Stimulated activated CD8-positive, alpha-beta memory T cell treated with anti-CD3 and anti-CD28 coated beads, Interleukin-12 subunit alpha, Interleukin-12 subunit beta, amount 100 ng/mL, for 1 hour (primary cell): ENCODE measurements at places on chromosomes 16 and 17.

DNA sequence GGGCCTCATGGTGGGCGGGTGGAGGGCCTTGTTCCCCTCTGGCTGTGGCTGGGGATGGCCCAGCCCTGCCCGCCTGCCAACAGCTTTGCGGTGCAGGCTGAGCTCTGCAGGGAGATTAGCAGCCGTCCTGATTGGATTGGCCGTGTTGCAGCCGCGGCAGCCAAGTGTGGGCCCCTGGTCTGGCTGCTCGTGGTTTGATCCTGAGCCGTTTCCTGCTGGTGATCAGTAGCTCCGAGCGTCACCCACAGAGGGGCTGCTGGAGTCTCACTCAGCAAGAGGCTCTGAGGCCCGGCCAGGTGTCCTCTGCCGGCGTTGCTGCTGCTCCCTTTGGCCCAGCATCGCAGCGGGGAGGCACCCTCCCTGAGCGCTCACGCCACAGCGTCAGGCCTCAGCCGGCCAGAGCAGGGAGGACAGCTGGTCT lies 32.5 kb downstream of the BAIAP2 start:
- no peak for DNase-seq

GRCh38 chr16:81029930-81030604 lies 5.6 kb upstream of the ATMIN start:
- DNase-seq, result no peak

- DNase-seq, result no peak
These were observed 67.8 kb upstream of the NOL11 start for GRCh38 chr17:67649891-67650290.

DNA sequence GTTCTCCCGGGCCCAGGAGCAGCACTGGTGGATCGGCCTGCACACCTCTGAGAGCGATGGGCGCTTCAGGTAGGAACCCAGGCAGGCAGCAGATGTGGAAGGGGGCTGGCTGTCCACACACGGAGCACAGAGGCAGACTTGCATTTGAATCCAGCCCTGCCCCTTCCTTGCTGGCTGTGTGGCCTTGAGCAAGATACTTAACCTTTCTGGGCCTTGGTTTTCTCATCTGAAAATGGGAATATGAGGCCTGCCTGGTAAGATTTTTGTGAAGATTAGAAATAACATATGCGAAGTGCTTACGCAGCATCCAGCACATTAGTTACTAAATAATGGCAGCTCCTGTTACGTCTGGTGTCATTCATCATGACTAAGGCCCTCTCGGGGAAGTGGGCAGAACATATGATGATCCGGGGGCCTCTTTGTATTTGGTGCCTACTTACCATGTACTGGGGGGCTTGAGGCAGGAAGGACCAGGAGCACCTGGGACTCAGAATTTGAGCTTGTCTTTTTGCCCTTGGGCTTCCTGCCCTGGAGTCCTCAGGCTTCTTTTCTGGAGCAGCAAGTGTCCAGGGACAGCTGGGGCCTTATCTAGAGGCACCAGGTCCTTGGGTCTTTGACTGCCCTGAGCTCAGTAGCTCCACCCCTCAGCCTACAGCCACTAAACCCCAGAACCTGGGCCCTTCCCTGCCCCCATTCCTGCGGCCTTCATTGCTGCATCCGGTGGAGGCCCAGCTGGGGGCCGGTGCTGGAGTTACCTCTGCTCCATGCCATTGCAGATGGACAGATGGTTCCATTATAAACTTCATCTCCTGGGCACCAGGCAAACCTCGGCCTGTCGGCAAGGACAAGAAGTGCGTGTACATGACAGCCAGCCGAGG lies 53.8 kb downstream of the MRC2 start:
- no peak for DNase-seq
